ENCODE measurements at places on chromosomes 4 and X. TPM values are rescaled to one million over a fixed set of nuclear protein-coding genes. Genes with fewer than 3 reads are reported as not detected.

The EGF gene
- total RNA-seq: 9.3 TPM

The RTL5 gene
- total RNA-seq: 5.6 TPM

The TLL1 gene
- total RNA-seq: 6.0 TPM

The BTK gene
- total RNA-seq: 5.2 TPM

The NUDT11 gene
- 1.7 TPM for total RNA-seq

The WDFY3 gene
- total RNA-seq: 129 TPM

The PDLIM3 gene
- 243 TPM for total RNA-seq

The INPP4B gene
- 9.4 TPM for total RNA-seq

The G3BP2 gene
- 149 TPM for total RNA-seq

The PPP4R3C gene
- total RNA-seq: not detected

The ADGRL3 gene
- total RNA-seq: 0.67 TPM
